Forelimb muscle (tissue), 1 donor: ENCODE measurements at places on chromosomes 2 and 18.

- DNase-seq, result no peak
These were observed 15.7 kb downstream of the ZFP36L2 start for GRCh38 chr2:43210467-43211303.

DNA sequence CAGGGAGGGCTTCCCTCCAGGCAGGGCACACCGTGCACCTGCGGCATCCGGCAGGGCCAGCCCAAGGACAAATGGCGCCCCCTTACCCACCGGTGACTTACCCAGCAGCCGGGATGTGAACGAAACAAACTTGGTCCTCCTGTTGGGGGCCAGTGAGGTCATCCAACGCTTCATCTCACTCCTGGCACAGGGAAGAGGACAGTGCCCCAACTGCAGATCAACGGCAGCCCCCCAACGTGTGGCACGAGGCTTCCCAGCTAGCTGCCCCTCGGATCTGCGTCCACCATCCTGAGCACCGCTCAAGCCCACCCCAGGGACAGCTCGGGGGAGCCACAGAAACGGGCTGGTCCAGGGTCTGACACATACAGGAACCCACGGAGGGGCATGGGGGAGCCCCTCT, 12.0 kb downstream of the SNORC start:
- no peak for DNase-seq

- DNase-seq, result no peak
These were observed 185.1 kb upstream of the SMAD7 start for GRCh38 chr18:49135877-49136276.

DNA sequence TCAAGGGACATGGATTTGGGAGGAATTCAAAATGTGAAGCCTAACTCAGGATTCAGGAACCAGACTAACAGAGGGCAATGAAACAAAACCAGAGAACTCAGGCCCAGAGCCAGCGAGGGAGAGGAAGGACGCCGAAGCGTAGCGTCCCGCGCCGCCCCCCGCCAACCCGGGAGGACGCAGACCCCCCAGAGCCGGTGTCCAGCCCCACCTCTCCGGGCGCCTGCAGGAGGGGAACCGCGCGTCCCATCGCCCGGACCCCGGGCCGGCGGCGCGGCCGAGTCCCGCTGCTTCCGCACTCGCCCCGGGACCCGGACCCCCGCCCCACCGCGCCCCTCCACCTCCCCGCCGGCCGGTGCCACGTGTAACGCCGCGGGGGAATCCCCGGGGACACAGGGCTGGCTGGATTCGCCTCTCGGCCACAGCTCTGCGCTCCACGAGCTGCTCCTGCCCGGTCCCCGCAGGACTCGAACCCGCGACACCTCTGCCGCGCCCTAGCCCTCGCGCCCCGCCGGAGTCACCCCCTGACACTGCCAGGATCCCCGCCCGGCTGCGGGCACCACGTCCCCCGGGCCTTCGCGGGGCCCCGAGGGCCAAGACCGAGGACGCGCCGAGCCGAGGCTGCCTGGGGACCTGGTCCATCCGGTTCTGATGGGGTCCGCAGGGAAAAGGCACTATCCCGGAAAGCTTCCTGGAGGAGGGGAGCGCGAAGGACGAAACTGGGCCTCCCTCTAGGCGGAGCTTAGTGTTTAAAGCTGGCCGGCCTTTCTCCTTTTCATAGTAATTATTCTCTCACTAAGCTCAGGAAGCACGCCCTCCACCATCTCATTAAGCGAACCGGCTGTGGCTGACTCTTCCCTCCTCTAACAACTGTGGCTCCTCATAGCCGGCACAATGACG, 40.4 kb upstream of the FAM124B start:
- no peak for DNase-seq

- no peak for DNase-seq
These were observed 923 bp downstream of the TEKT4 start for GRCh38 chr2:94872088-94872618.

GRCh38 chr18:68797871-68798270, at the start of gene CCDC102B:
Gene CCDC102B, plus strand, starts transcription at chr18:68798080. Its CDS starts 38,684 bp downstream, at chr18:68836764.
- no peak for DNase-seq

- no peak for DNase-seq
These were observed 17.2 kb upstream of the ITGAV start for GRCh38 chr2:186572705-186573104.
